HuH-7 (cell line): ENCODE measurements at places on chromosomes 2 and 18.

DNA sequence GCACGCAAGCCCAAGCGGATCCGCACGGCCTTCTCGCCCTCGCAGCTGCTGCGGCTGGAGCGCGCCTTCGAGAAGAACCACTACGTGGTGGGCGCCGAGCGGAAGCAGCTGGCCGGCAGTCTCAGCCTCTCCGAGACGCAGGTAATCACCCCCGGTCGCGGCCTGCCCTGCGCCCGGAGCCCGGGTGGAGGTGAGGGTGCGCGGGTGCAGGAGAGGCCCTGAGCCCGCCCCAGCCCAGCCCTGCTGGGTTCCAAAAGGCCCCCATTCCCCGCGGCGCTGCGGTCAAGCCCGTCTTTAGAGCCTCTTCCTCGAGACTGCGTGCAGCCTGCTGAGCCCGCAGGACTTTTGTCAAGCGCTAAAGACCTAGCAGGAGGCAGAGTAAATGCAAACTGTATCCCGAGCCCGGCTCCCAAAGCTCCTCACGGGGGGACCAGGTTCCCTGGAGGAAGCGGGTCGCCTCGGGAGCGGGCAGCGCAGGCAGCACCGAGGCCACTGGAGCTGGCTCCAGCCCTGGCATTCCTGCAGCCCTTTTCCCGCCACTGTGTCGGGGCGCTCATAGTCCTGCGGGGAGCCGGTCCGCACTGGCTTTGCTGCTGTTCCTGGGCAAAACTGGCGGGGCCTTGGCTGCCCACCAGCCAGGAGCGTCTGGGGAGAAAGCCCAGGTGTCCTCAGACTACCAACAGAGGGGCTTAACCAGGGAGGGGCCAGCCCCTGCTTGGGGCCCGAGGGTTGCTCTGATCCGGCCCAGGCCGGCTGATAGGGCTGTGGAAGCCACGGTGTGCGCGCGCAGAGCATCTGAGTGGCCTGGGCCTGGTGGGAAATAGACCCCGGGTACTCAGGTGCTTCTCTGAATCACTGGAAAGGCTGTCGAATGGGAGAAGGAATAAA is 7.3 kb downstream of the EMX1 start:
- DNase-seq, result no peak

- no peak for DNase-seq
Measured at GRCh38 chr2:8710951-8711350, 29.1 kb downstream of the ID2 start.

- no peak for DNase-seq
Measured at GRCh38 chr2:226307487-226308322, 491.9 kb downstream of the IRS1 start.

DNA sequence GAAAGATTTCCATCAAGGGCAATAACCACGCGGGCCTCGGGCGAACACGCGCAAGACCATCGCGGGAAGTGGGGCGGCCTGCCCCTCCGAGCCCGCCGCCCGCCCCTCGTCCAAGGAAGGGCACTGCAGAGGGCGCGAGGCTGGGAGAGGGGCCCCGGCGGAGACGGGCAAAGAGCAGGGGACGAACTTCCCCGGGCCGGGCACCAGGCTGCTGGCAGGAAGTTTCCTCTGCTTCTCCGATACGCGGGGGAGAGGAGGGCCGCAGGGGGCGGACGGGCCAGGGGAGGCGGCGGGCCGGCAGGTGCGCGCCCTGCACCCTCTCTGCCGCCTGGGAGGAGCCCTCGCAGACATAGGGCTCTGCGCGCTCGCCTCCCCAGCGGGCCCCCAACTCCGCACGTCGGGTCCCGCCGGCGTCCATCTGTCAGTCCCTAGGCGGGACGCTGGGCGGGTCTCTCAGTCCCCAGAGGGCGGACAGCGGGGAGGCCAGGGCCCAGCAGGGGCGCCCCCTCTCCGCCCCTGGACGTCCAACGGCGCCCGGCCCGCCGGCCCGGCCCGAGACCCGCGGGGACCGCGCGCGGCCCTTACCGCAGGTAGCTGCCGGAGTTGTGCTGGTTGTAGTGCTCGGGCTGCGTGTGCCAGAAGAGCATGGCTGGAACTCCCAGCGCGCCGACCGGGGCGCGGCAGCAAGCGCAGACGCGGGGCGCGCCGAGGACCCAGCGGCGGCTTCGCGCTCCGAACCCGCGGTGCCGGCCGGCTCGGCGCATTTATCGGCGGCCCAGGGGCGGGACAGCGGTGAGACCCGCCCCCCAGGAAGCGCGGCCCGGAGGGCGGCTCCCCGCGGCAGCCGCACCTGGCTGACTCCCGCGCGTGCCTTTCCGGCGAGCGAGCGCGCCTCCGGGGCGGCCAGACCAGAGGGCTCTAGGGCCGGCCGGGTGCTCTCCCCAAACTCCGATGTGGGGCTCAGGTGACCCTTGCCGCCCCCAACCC is at the start of gene TFCP2L1:
Gene TFCP2L1, minus strand, starts transcription at position 740 of the 987 bp plus-strand sequence. Its CDS starts 93 bp downstream, at position 647.
- DNase-seq, result no peak

DNA sequence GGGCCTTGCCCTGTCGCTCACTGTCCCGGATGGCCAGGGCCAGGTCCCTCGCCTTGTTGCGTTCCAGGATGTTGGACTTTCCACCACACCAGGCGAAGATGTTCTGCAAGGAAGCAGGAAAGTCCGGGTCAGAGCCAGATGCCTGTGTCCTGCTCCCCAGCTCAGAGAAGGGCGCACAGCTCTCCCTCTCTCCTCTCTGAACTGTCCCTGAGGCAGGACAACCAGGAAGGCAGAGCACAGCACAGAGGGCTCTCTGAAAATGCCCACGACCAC is 11.0 kb downstream of the CAPG start:
- DNase-seq, result no peak

GRCh38 chr2:100057901-100058261 is 84.5 kb downstream of the AFF3 start:
- no peak for DNase-seq

DNA sequence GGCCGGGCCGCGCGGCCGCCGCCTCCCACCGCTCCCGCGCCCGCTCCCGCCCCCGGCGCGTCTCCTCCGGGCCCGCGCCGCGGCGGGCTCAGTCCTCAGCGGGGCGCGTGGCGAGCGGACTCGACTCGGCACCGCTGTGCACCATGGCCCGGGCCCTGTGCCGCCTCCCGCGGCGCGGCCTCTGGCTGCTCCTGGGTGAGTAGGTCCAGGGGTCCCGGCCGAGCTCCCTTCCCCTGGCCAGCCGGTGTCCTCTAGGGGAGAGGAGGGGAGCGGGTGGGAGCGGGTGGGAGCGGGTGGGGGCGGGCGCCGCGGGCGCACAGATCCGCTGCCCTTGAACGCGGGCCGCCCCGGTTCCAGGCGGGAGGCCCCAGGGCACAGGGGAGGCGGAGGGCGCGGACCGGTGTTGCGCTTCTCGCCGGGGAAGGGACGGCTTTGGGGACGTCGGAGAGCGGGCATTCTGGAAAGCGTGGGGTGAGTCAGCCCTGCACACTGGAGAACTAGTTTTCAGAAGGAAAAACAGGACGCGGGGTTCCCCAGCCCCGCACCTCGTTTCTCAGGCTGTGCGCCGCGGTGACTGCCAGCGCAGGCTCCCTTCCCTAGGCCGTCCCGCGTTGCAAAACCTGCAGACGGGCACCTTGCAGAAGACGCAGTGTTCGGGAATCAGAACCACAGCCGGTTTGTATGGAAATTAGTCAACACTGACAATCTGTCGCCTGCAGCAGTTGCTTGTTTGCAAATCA is at the start of gene RAMP1:
Gene RAMP1, plus strand, starts transcription at position 91 of the 740 bp plus-strand sequence. Its CDS starts 53 bp downstream, at position 144.
- DNase-seq, result peak; percentile 36

DNA sequence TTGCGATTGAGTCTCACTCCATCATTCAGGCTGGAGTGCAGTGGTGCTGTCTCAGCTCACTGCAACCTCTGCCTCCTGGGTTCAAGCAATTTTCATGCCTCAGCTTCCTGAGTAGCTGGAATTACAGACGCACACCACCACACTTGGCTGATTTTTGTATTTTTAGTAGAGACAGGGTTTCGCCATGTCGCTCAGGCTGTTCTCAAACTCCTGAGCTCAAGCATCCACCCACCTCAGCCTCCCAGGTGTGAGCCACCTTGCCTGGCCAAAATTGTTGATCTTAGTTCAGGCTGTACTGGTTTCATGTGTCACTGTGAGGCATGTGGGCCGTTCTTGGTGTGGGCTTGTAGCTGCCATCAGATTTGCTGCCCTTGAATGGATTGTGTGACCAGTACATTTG is 18.1 kb downstream of the CD8A start:
- DNase-seq, result no peak

DNA sequence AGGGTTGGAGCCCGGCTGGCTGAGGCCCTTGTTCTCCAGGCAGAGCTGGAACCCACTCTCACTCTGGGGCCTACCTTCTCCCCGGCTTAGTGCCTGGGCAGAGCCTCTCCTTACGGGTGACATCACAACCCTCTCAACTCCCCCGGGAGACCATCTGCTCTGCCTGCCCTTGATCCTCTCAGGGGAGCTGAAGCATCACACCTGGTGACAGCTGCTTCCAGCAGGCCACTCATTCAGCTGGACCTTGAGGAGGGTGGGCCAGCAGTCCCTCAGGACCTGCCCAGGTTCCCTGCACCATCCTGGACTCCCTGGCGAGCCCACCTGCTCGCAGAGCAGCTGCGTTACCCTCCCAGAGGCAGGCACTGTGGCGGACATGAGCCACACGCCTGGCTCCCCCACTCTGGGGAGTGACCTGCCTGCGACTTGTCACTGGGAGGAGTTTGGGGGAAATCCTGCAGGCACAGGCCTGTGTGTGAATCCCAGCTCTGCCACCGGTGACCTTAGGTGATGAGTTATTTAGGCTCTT is 13.1 kb downstream of the HS6ST1 start:
- no peak for DNase-seq

GRCh38 chr2:215775106-215775505 is 238.2 kb downstream of the MREG start:
- no peak for DNase-seq

DNA sequence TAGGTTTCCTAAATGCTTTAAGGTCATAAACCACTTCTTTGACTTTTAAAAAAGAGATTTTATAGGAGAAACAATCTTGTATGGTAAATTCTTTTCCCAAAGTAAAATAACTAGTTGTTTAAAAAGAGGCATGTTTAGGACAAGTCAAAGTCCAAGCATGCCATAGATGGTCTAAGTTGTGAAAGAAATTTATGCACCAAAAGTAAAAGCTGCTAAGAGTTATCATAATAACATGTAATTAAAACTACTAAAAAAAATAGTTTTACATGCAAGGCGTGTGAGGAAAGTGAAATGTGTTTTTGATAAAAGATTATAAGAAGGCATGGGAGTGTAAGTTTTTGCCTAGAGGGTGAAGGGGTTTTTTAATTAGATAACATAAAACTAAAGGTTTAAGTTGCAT is 22.5 kb downstream of the FAM210A start:
- DNase-seq, result no peak

DNA sequence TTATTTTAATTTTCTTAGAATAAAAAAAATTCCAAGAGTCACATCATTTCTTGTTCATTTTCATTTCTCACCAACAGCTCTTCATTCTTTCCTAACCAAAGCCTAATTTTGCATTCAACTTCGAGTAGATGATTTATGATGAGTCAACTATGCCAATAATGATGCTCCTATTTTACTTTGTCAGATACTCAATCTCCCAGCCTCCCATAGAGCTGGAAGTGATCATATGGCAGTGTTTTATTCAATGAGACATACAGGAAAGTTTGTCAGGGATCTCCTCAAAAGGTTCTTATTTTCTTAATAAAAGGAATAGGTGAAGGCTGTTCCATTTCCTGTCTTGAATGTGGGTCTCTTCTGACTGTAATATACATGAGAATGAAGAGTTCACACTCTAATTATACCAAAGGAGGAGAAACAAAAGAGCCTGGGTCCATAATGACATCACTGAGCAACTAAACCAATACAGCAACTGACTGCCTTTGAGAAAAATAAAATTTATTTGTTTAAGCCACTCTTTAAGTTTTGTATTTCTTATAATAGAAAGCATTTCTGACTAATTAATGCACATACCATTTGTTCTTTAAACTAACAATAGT is 231.2 kb upstream of the CYP26B1 start:
- DNase-seq, result no peak

- no peak for DNase-seq
Measured at GRCh38 chr2:170141865-170142264, 36.1 kb upstream of the MYO3B start.

DNA sequence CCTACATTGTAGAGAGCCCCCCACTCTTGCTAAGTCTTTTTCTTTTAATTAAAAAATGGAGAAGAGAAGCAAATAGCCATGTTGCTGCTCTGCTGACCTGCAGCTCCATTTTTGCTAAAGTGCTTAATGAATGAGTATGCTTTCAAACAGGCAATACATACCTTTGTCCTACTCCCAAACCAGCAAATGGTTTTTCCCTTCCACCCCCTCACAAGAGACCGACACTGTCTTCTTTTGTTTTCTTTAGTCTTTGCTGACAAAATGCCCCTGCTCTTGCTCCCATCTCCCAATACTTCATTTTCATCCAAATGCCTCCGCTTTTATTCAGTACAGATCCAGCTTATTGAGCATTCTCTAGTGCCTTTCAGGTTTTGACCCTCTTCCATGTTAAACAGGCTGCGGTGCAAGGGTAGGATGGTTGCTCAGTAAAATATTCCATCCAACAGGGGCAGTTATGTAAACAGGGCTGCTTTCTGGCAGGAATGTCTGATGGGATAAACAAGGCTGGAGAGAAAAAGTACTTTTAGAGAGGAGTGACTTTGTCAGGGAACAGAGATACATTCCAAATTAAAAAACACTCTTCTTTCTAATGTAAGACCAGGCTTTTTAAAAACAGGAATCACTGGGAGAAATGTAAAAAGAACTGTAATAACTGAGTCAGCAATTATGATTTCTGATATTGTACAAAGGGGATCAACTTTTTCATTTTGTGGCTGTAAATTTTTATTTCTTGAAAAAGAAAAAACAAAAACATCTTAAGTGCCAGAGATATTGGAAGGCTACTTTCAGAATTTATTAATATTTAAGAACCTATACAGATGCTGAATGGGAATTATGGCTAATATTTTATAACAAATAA is 136.8 kb downstream of the MEP1B start:
- no peak for DNase-seq

DNA sequence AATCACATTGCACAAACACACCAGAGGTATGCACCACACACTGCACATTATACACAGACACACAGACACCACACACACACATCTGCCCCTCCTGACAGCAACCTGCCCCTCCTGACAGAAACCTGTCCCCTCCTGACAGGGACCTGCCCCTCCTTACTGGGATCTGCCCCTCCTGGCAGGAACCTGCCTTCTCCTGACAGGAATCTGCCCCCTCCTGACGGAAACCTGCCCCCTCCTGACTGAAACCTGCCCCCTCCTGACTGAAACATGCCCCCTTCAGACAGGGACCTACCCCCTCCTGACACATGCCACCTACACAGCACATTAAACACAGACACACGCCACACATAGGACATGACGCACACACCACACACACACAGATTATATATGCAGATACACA is 88.9 kb downstream of the PXDN start:
- no peak for DNase-seq

DNA sequence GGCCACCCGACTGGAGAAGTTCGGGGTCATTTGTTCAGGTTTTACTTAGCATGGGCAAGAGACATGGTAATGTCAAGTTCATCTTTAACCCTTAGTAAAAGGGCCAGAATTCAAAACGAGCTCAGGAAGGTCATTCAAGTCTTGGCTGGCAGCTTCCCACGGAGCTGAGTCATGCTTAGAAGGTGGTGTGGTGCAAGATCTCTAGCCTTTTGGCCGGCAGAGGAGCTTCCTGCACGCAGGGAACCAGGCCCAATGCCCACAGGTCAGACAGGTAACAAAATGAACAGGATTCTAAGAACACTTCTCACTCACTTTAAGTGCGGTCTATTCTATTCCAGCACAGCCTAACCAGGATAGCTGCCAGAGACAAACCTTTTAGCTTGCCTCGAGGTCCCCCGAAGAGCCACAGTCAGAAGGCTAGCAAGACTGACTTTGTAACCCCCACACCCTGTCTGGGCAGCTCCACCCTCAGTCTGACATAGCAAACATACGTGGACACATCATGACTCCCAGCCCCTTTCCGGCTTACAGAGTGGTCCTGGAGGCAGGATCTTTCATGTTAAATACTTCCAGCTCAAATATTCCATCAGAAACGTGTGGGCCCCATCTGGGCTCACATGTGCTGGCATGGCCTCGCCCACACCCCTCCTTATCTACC is 292.7 kb downstream of the BCL11A start:
- no peak for DNase-seq
